Adipose tissue (tissue), 3 donors: ENCODE measurements at places on chromosomes 12 and 14. TPM values are rescaled to one million over a fixed set of nuclear protein-coding genes. Genes with fewer than 3 reads are reported as not detected.

The AP4S1 gene
- 7.4 TPM for polyA plus RNA-seq

The RBP5 gene
- 2.5 TPM for polyA plus RNA-seq

The RFLNA gene
- 12.7 TPM for polyA plus RNA-seq

The WSCD2 gene
- 0.90 TPM for polyA plus RNA-seq

The IFNG-AS1 gene
- polyA plus RNA-seq = not detected
